Renal cortical epithelial cell (primary cell): ENCODE measurements at places on chromosomes 5 and 9.

DNA sequence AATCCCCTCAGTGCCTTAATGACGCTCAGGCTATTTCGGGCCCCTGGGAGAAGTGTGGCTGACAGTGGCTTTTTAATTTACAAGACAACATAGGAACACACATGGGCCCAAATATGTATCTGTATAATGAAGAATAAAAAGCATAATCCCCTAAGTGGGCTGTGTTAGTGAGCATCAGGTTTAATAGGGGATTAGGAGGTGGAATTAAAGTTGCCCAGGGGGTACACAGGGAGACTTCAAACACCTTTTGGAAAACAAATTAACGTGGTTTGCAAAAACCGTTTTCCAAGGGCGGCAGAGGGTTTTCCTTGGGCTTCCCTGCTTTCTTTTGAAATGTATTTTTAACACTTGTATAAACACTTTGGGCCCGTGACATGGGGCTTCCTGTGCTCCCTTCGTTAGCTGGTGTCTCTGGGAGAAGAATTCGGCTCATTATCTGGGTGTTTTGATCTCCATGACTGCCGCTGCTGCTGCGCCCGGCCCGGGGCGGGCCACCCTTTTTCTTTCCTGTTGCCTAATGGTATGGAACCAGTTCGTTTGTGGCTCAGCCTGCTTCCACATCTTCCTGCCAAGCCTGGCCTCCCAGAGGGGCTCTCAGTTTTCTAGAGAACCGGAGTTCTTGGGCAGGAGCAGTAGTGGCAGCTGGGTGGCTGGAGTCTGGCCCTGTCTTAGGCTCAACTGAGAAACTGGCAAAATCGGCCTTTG is 173.0 kb downstream of the MACROH2A1 start:
- DNase-seq = no peak

- DNase-seq = no peak
Observed at GRCh38 chr9:132857031-132857430, 21.1 kb downstream of the AK8 start.

- DNase-seq = no peak
Observed at GRCh38 chr5:128287740-128288139, 204.2 kb downstream of the SLC12A2 start.

GRCh38 chr9:26310294-26310693 is 582.3 kb downstream of the CAAP1 start:
- peak; percentile 50 for DNase-seq

DNA sequence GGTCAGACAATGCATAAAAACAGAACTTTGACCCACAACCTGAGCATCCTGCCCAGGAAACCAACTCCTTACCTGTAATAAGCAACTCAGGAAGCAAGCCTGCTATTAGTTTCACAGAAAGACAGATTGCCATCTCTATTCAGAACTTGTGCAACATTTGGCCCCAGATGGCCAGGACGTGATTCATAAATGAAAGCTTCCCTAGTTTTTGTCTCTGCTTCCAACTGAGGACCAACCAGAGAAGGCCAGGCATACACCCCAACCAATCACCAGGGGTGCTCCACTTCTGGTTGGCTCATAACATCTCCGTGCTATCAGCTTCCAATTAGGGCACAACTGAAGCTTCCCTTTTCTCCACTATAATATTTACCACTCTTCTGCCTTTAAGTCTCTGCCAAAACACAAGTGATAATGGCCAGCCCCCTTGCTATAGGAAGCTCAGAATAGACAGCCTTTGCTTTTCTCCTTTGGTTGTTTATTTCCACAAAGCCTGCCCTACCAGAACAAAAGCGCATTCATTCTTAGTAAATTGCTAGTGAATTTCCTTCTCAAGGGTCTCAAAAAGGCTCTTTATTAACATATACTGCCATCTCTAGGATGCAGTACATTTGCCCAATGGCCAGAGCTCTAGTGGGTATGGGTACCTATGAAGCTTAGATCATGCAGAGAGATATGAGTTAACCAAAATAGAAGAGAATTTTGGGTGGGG is 289.7 kb upstream of the DAP start:
- no peak for DNase-seq

GRCh38 chr5:126445502-126446174 is 22.4 kb downstream of the GRAMD2B start:
- no peak for DNase-seq

DNA sequence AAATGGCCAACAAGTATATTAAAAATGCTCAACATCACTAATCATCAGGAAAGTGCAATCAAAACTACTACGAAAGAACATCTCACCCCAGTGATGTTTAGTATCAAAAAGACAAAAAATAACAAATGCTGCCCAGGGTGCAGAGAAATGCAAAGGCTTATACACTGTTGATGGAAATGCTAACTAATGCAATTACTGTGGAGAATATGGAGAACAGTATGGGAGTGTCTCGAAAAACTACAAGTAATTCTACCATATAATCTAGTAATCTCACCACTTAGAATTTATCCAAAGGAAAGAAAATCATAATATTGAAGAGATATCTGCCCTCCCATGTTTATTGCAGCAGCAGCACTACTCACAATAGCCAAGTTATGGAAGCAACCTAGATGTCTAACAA is 246.5 kb upstream of the VLDLR start:
- no peak for DNase-seq

DNA sequence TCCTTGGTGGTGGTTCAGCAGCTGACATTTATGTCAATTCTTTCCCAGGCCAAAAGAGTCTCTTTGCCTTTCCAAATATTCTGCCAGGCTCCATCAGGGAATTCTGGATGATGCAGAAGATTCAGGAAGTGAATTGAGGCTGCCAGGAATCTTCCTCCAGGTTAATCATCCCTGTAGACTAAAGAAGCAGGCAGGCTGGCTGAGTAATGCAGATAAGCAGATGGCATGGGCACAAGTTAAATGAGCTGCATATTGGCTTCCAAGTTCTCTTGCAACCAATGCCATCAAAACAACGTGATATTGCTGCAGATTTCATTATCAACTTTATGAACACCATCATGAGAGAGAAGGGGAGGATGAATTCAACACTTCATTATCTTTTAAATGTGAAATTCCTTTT is 324.5 kb downstream of the KCNN2 start:
- DNase-seq = no peak

DNA sequence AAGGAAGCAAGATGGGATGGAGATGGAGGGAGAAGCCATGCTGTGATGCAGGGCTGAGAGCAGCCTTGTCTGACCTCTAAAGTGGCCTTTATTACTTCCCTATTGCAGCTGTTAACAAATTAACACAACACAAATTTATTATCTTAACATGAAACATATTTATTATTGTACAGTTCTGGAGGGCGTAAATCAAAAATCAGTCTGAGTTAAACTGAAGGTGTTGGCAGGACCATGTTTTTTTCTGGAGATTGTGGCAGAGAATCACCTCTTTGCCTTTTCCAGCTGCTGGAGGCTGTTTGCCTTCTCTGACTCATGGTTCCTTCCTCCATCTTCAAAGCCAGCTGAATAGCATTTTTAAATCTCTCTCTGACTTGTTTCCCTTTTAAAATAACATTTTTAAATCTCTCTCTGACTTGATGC is 7.2 kb upstream of the MCC start:
- peak; percentile 26 for DNase-seq

DNA sequence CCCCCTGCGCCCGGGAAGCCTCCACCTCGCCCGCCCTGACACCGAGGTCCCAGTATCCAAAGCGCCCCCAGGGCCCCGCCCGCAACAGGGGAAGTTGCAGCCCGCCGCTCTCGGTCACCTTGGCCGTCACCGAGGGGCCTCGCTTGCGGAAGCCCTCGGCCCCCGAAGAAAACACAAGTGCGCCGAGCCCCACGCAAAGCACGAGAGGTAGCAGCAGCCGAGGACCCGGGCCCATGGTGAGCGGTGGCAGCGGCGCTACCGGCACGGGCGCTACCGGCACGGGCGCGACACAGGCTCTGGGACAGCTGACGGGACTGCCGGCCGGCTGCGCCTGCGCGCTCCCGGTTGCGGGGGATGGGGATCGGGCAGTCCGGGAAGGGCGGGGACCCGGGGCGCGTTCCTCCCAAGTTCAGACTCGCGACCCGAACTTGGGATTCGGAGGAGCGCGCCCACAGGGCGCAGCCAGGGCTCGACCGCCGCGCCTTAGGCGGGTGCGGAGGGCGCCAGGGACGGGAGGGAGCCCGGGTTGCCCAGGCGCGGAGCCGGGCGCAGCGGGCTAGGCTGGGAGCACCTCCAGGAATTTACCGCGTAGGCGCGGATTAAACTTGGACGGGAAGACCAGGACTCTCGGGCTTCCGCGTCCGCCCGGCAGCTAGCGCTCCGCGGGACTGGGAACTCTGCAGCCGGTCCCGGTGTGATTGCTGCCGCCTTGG is at the start of gene PPIC:
TSS of gene PPIC (minus strand) at position 335 of the 713 bp plus-strand sequence. CDS start at position 235, 100 bp downstream.
- peak; percentile 55 for DNase-seq

- DNase-seq = no peak
Observed at GRCh38 chr5:135881244-135881643, 14.4 kb downstream of the IL9 start.

DNA sequence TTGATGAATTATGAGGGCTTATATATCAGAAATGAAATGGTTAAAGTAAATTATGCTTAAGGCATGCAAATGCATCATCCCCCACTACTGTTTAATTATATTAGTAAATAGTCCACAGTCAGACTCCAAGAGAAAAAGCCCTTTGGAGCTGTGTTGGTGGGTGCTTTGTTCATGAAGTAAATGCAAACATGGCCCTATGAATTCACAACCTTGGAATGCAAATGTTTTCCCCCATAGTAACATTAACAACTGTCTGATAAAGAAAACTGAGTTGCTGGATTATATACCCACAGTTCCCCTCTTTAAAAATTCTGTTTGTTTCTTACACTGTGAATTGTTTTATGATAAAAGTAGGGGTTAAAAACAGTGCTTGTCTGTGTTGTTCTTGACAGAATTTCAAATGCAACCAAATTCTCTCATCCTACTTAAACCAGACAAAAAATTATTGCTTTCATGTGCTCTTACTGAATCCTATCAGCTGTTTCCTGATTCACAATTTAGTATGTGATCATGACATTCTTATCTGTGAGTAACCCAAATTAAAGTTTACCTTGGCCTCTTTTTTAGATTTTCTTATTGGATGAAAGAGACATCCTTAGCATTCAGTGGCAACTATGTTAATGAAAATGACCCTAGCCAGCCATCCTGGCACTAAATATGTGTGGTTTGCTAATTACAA is 48.5 kb upstream of the SNCAIP start:
- no peak for DNase-seq

- no peak for DNase-seq
Observed at GRCh38 chr5:124436294-124436693, 310.1 kb downstream of the ZNF608 start.

GRCh38 chr9:136996361-136997292 is at the start of gene CLIC3:
TSS of gene CLIC3 (minus strand) at chr9:136996568. CDS start at chr9:136996543, 25 bp downstream.
- no peak for DNase-seq

DNA sequence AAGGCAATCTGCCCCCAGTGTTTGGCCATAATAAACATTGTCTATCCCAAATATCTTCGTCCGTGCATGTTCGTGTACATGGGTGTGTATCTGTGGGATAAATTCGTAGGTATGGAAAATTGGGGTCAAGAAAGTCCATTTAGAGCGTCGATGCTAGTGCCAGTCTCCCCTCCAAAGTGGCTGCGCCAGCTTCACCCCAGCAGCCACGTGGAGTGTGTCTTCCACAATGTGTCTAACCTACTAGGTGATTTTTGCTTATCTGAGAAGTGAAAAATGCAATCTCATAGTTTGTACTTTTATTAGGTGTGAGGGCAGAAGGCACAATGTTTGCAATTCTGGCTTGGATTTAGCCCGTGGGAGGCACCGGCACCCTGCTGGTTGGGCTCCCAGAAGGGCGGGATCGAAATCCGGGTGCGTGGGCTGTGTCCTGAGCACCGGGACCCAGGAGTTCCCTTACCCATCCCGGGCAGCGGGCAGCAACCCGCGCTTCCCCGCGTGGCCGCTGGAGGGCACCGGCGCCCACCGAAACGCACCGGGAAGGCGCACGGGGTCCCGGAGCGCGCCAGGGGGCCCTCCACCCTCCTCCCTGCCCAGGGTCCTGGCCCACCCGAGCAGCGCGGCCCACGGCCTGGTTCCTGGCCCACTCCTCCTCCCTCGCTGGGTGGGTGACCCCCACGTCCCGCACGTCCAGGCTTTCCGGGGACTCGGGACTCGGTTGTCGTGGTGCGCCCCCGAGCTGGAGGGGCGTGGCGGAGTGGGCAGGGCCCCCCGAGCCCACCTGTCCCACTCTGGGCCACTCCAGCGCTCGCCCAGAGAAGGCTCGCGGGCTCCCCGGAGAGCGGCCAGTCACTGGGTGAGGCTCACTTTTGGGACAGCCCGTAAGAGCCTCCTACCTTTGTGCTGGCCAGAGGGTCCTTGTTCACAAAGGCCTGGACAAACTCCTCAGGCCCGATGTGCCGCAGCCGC is 55.4 kb upstream of the RNF130 start:
- no peak for DNase-seq

GRCh38 chr5:56128113-56128512 is 105.0 kb downstream of the ANKRD55 start:
- no peak for DNase-seq

DNA sequence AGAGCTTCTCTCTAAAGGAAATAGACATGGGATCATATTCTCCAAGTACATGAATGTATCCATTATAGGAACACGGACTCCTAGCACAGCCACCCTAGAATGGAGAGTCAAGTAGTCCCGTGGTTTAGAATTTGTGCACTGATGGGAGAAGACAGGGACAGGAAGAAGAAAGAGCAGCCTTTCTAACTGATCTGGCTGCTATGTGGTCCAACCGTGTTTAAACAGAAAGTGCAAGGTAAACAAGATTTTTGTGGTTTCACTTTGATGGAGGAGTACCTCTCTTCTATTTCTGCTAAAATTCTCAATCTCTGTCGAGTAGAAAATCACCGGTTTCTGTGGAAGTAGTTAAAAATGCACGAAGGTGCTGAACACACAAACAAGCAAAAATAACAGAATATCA is 171.3 kb downstream of the ST8SIA4 start:
- DNase-seq = peak; percentile 2
